ENCODE measurements at places on chromosomes 7 and 10. TPM values are rescaled to one million over a fixed set of nuclear protein-coding genes. Genes with fewer than 3 reads are reported as not detected.

GRCh38 chr7:25250386-25250785, 22.1 kb upstream of the NPVF start:
- no peak for DNase-seq

GRCh38 chr7:133783276-133783675, 343.9 kb upstream of the LRGUK start:
- DNase-seq, result no peak

DNA sequence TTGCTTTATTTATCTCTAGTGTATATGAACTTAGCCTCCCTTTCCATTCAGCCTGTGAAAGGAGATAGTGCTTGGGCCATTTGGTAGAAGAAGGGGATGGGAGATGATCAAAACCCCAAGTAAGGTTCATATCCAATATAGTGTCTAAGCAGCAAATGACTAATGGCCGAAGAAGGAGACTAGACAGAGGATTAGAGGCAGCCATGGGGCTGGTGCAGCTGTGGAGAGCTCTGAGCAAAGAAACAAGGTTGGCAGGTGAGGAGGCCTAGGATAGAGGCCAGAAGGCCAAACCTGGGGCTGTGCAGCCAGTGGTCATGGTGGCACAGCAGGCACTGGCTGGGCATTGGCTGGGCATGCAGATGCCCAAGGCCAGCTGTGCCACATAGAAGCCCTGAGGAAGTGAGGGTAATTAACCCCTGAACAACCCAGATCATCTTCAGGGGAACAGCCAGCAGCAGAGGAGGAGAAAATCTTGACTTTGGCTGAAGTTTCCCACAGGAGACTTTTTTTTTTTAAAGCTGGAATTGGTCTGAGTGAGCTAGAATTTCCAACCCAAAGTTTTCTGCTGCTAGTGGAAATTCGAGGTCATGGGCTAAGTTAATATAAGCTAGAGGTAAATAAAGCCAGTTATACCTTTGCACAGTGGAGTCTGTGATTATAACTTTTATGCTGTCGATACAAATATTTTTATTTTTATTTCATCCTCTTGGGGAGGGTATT, 10.3 kb upstream of the CPA1 start:
- DNase-seq, result no peak

DNA sequence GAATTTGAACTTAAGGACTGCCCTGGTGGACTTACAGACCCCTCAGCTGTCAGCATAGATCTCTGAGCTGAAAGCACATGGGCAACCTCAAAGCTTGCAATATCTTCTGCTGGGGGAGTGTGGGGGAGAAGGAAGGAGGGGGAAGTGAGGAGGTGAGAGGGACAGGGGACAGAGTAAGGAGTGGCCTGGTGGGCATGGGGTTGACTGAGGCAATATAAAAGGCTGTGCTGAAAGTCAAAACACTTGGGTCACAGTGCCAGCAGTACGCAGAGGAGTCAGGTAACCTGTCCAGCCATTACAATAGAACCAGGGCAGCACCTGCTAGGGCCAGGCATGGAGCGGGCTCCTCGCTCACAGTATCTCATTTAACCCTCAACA, 43.2 kb downstream of the PPP1R3C start:
- no peak for DNase-seq

DNA sequence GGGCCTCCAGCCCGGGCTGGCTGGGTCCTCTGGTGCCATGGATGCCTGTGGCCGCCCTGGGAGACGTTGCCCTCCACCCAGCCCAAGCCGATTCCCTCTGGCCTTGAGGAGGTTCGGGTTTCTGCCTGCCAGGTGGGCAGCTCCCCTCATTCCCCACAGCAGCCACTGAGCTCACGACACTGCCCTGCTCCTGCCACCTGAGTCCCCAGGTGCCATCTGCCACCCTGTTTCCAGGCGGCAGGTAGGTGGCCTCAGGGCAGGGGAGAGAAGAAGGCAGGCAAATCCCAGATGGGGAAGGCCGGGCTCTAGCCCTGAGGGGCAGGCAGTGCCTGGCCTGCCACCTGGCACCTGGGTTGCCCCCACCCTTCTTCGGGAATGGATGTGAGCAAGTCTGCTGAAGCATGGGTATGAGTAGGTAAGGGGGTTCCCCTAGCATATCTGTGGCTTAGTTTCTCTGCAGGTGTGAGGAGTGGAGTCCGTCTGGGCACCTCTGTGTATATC, 92.2 kb upstream of the PPIF start:
- no peak for DNase-seq

DNA sequence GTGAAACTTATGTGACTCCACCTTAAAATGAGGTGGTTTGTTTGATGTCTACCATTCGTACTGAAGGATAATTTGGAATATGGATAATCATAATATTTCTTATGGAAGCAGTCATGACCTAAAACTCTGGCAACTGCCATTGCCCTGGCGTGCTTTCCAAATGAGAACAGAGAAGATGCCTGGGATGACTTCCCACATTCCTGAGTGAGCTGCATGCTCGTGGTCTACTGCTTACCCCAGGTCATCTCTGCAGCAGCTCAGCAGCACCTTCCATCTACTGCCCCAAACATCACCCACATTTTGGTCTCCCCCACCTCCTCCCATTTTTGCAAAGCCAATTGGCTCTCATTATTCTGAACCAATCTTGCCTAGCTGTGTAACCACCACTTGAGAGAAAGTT, 40.1 kb downstream of the LYZL1 start:
- no peak for DNase-seq

DNA sequence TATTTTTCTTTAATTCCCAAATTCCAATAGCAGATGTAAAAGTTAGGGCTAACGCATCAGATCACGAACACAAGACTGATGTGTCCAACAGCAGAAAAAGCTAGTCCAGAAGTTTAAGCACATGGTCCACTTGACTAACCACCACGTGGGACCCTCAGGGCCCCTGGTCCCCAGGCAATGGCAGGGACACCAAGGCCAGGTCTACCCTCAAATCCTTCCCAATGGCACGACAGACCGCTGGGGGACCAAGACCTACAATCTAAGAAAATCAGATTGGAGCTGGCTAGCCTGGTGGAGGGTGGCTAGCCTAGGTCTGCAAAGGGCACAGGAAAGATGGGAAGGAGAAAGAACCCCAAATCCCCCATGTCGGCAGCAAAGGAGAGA, 1.5 kb downstream of the GIGYF1 start:
- no peak for DNase-seq

GRCh38 chr7:126411821-126412383, 840.8 kb downstream of the GRM8 start:
- no peak for DNase-seq

DNA sequence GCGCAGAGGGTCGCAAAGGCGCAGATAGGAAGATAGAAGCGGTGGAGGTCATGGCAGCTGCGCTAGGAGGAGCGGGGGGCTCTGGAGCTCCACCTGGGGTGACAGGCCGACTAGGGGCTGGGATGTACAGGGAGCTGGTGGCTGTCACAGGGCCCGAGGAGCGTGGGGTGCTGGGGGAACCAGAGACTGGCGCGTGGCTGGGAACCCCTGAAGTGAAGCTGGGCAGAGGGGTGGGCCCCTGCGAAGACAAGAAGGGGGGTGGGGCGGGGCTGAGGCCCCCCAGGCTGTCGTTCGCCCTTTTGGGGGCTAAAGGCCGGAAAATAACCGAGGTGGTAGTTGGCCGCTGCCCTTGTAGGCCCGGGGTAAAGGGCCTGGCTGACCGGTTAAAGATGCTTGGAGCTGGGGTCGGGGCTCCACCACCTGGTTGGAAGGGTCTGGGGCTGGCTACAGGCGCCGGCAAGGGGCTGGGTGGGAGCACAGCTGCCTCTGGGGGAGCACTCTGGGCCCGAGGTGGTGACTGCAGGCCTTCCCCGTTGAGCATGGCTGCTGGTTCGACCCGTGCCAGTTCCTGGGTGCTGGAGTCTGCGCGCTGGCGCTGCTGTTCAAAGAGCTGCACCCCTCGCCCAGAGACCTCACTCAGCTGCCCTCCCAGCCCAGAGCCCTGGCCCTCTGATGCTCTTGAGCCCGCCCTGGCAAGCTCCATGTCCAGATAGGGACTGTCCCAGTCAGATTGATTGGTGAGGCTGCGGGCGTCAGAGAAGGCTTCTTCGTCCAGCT, 6.8 kb upstream of the MYOZ1 start:
- no peak for DNase-seq

GRCh38 chr7:53205006-53205405, 169.6 kb downstream of the POM121L12 start:
- no peak for DNase-seq

GRCh38 chr7:139896831-139897230, 67.8 kb downstream of the TBXAS1 start:
- DNase-seq, result no peak

- DNase-seq, result no peak
Observed at GRCh38 chr7:6546498-6547251, 4.6 kb downstream of the GRID2IP start.

- DNase-seq, result no peak
Observed at GRCh38 chr7:22430457-22430856, 69.5 kb downstream of the STEAP1B start.

DNA sequence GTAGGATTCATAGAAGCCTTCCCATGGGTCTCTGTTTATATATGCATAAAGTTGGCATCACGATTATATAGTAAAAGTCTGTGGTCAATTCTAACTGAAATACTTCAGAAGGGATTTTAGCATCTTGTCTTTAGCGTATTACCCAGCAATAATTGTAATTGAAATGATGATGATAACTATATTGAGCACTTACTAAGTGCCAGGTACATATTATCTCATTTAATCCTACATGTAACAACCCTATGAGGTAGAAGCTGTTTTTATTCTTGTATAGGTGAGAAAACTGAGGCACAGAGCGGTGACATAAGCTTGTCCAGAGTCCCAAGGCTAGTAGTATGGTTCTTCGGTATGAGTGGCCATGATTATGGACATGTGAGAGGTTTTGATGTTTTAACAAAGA, 33.8 kb downstream of the PANK1 start:
- DNase-seq, result no peak

GRCh38 chr7:417625-417889, 102.1 kb downstream of the PDGFA start:
- DNase-seq, result no peak

DNA sequence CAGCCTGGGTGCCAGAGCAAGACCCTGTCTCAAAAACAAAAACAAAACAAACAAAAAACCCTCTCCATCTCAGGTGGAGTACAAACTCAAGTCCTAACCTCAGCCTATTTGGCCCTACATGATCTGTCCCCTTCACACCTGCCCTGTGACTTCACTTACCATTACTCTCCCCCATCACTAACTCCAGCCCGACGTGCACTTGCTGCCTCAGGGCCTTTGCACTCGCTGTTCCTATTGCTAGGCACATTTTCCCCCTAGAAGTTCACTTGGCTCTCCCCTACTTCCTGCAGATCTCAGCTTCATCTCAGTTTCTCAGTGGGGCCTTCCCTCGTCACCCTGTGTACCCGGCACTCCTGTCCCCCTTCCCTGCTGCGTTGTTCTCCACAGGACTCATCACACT, 8.5 kb upstream of the LRMDA start:
- DNase-seq, result no peak

DNA sequence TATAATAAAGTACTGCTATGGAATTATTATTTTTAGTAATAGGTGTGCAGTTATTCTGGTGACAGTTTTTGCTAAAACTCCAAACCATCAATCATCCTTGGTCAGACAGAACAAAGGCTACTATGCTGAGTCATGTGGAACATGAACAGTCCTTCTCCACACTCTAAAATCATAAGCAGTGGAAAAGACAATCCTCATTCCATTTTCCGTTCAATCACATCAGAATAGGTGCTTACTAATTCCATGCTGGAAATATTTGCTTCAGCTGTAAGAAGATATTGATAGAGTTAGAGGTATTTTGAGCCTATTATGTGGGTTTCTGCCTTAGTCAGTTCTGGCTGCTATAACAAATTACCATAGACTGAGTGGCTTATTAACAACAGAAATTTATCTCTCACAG, 82.9 kb downstream of the FAM13C start:
- DNase-seq, result no peak

GRCh38 chr10:128710098-128710797, 584.0 kb upstream of the MKI67 start:
- DNase-seq, result no peak

GRCh38 chr10:35854661-35855060, 212.6 kb upstream of the FZD8 start:
- no peak for DNase-seq

Gene CARD11
- total RNA-seq, result 108 TPM

Gene CRHR2
- total RNA-seq, result not detected

Gene FFAR4
- not detected for total RNA-seq

Gene STAG3
- 21.1 TPM for total RNA-seq

Gene SLC12A9
- total RNA-seq, result 13.4 TPM

Gene SFRP4
- total RNA-seq, result not detected

Measured in activated naive CD8-positive, alpha-beta T cell treated with anti-CD3 and anti-CD28 coated beads for 36 hours (primary cell).